ENCODE measurements at places on chromosomes 13 and 19. TPM values are rescaled to one million over a fixed set of nuclear protein-coding genes. Genes with fewer than 3 reads are reported as not detected.
A peak's percentile ranks its signal among the peaks of the same experiment; 100 is the strongest.

DNA sequence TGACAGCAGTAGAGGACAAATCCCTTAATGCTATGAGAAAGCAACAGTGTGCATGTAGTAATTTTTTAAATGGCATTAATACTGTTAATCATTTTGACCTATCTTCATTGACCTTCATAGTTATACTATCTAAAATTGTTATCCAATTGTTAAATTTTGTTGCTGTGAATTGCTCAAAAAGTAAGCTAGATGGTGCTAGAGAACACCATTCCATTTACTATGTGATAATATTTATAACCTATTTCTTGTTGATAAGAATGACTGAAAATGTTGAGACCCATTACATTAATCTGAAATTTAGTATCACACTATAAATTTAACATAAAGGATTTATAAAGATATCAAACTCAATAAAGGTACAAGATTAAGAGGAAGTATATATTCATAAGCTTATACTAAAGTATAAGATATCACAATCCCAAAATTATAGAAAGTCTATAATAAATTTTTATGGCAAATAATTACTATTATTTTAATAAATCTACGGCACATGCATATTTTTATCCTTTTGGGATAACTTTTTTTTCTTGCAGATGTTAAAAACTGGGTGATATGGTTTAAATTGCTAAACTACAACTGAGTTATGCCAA lies 1573.3 kb downstream of the PCDH9 start:
- H3K4me1 ChIP-seq: no peaks in the 10 kb centered on the region
- no peaks in the 10 kb centered on the region for H3K27me3 ChIP-seq
- DNase-seq: no peak
- H3K27ac ChIP-seq: no peak overlapping the region
- H3K36me3 ChIP-seq: no peaks in the 10 kb centered on the region

GRCh38 chr13:111907341-111907880 lies 159.5 kb upstream of the SOX1 start:
- no peaks in the 10 kb centered on the region for H3K36me3 ChIP-seq
- no peak overlapping the region for H3K4me3 ChIP-seq
- DNase-seq: no peak
- H3K27ac ChIP-seq: no peak overlapping the region
- no peaks in the 10 kb centered on the region for H3K4me1 ChIP-seq

GRCh38 chr13:105112561-105112960 lies 1422.9 kb downstream of the EFNB2 start:
- H3K27me3 ChIP-seq: no peaks in the 10 kb centered on the region
- no peaks in the 10 kb centered on the region for H3K36me3 ChIP-seq
- DNase-seq: no peak
- H3K4me3 ChIP-seq: no peak overlapping the region

- no peak for DNase-seq
- H3K4me1 ChIP-seq: peaks cover 6% of the 10 kb centered on the region
- H3K27me3 ChIP-seq: no peaks in the 10 kb centered on the region
- H3K36me3 ChIP-seq: no peaks in the 10 kb centered on the region
Measured at GRCh38 chr13:33992881-33993336, 175.0 kb downstream of the RFC3 start.

- H3K27me3 ChIP-seq: no peaks in the 10 kb centered on the region
- H3K27ac ChIP-seq: no peak overlapping the region
- no peak overlapping the region for H3K4me3 ChIP-seq
- no peak for DNase-seq
- no peaks in the 10 kb centered on the region for H3K4me1 ChIP-seq
Measured at GRCh38 chr13:110960204-110960603, 45.3 kb upstream of the ANKRD10 start.

DNA sequence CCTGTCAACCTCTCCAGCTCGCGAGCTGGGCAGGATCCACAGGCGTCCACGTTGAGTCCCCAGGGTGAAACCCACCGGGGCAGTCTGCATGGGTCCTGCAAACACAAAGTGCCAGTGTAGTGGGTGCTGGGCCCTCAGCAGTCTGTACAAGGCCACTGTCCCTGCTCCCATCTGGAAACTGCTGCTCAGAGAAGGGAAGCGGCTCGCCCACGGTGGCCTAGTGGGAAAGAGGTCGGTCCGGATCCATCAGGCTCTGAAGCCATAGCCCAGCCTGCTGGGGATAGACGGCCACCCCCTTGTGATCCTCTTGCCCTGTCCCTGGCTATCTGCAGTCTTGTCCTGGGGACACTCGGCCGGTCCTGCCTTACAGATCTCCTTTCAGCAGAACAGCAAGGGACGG lies 2.6 kb upstream of the DIRAS1 start:
- H3K36me3 ChIP-seq: no peaks in the 10 kb centered on the region
- DNase-seq: no peak
- H3K4me1 ChIP-seq: peaks cover 25% of the 10 kb centered on the region
- H3K4me3 ChIP-seq: no peak overlapping the region
- H3K27me3 ChIP-seq: peaks cover 91% of the 10 kb centered on the region
- peak overlapping the region; percentile 37 for H3K27ac ChIP-seq

DNA sequence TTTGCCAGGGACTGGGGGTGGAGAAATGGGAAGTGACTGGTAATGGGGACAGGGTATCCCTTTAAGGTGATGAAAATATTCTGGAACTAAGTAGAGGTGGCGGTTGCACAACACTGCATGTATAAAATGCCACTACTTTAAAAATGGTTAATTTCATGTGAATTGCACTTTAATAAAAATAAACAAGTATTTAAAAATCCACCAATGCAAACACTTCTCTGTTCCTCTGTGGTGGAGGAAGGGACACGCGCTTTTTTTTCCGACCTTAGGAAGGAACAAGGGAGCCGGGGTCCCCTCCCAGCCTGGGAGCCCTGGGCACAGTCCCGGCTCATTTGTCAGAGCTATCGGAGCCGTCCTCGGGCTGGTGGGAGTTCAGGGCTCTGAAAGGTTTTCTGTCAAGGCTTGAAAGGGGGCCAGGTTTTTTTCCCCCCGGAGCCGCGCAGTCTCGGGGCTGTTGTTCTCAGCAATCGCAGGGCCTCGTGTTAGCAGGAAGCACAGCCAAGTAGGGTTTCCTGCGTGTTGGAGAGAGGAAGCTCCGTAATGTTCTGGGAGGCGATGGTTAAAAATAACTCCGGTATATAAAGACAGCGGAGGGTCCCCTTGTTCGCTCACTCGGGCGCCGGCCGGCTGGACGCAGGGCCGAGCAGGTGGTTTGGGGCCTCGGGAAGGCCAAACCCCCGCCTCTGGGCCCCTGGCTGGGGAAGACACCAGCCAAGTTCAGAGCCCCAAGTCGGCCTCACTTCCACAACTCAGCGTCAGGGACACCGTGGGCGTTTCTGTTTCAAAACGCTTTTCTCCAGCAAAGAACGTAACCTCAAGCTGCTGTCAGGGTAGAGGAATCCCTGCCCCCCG lies 41.2 kb upstream of the KLF2 start:
- H3K27me3 ChIP-seq: no peaks in the 10 kb centered on the region
- H3K4me3 ChIP-seq: peak overlapping the region; percentile 12
- peaks cover 47% of the 10 kb centered on the region for H3K4me1 ChIP-seq
- peak overlapping the region; percentile 94 for H3K27ac ChIP-seq
- H3K36me3 ChIP-seq: no peaks in the 10 kb centered on the region
- DNase-seq: peak; percentile 41

DNA sequence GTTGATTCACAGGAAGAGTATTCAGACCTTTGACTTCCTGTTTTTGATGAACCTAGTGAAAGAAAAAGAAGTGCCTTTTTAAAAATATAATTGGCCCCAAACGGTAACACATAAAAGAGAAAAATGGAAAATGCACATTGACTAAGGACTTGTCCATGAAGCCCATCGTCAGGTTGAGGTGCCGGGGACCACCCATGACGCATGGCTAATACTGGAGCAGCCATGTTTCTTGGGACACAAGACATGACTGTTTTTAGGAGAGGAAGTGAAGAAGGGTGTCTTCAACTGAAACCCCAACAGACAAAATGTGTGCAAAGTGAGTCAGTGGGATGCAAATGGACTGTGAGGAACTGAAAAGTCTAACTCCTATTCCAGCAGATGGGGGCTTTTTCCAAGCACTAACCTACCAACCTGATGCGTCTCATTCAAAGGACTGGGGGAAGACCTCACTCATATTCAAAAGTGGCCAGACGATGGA lies 459.4 kb downstream of the FOXO1 start:
- H3K4me1 ChIP-seq: peaks cover 14% of the 10 kb centered on the region
- no peaks in the 10 kb centered on the region for H3K27me3 ChIP-seq
- DNase-seq: no peak
- no peak overlapping the region for H3K4me3 ChIP-seq

- peaks cover 6% of the 10 kb centered on the region for H3K4me1 ChIP-seq
- DNase-seq: peak; percentile 85
- peak overlapping the region; percentile 25 for H3K4me3 ChIP-seq
- H3K27me3 ChIP-seq: peaks cover 2% of the 10 kb centered on the region
Measured at GRCh38 chr19:480016-480855, 16.1 kb upstream of the MADCAM1 start.

- no peak overlapping the region for H3K4me3 ChIP-seq
- H3K27me3 ChIP-seq: no peaks in the 10 kb centered on the region
- H3K27ac ChIP-seq: peak overlapping the region; percentile 70
- no peak for DNase-seq
- H3K36me3 ChIP-seq: peaks cover 42% of the 10 kb centered on the region
Measured at GRCh38 chr13:113841353-113841650, 22.6 kb downstream of the GAS6 start.

- no peaks in the 10 kb centered on the region for H3K36me3 ChIP-seq
- H3K4me3 ChIP-seq: no peak overlapping the region
- peaks cover 28% of the 10 kb centered on the region for H3K27me3 ChIP-seq
Measured at GRCh38 chr19:30498707-30499106, 126.5 kb downstream of the ZNF536 start.

GRCh38 chr13:49441846-49442245 lies 2.0 kb downstream of the CAB39L start:
- no peak overlapping the region for H3K4me3 ChIP-seq
- no peaks in the 10 kb centered on the region for H3K36me3 ChIP-seq
- DNase-seq: no peak
- no peak overlapping the region for H3K27ac ChIP-seq

GRCh38 chr19:4060621-4061177 lies 6.0 kb downstream of the ZBTB7A start:
- DNase-seq: peak; percentile 76
- peaks cover 78% of the 10 kb centered on the region for H3K4me1 ChIP-seq
- H3K36me3 ChIP-seq: peaks cover 8% of the 10 kb centered on the region
- peak overlapping the region; percentile 98 for H3K27ac ChIP-seq
- no peaks in the 10 kb centered on the region for H3K27me3 ChIP-seq

DNA sequence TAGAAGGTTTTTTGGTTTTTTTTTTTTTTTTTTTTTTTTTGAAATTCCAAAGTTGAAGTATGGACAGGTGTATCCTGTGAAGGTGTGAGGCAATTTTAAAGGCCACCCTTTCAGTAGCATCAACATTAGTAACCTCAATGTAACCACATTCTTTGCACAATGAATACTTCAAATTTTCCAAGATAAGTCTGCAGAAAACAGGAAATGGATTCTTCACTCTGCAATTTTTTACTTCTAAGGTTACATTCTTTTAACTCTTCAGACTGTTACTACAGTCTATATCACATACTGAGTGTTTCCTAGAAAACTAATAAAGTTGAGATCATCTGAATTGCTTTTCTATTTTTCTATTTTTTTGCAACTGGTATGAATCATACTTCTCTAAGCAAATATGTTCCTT lies 569.0 kb upstream of the GPC6 start:
- H3K36me3 ChIP-seq: no peaks in the 10 kb centered on the region
- H3K27ac ChIP-seq: no peak overlapping the region
- no peaks in the 10 kb centered on the region for H3K27me3 ChIP-seq
- DNase-seq: no peak
- no peak overlapping the region for H3K4me3 ChIP-seq

GRCh38 chr13:91076830-91077229 lies 270.7 kb upstream of the MIR17HG start:
- DNase-seq: no peak
- no peaks in the 10 kb centered on the region for H3K4me1 ChIP-seq
- H3K36me3 ChIP-seq: no peaks in the 10 kb centered on the region
- H3K4me3 ChIP-seq: no peak overlapping the region
- no peaks in the 10 kb centered on the region for H3K27me3 ChIP-seq

DNA sequence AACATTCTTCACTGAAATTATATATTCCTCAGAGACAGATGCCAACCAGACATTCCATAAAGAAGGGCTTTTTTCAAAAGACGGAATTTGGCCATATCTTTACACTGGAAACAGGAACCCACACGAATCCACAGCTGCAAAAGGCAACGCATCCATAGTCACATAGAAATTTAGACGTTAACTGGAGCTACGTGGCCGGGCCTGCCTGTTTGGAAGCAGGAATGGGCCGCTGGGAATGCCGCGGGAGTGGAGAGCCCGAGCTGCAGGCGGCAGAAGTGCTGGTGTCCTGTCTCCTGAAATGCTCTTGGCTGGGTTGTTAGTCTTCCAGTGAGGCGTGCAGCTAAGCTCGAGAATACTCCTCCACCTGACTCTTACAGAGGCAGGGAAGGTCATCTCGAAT lies 122.2 kb downstream of the KL start:
- no peak for DNase-seq
- H3K4me1 ChIP-seq: no peaks in the 10 kb centered on the region
- H3K36me3 ChIP-seq: peaks cover 60% of the 10 kb centered on the region
- no peak overlapping the region for H3K4me3 ChIP-seq
- H3K27me3 ChIP-seq: no peaks in the 10 kb centered on the region

GRCh38 chr19:46369817-46370216 lies 22.9 kb downstream of the PPP5C start:
- H3K4me3 ChIP-seq: no peak overlapping the region
- no peak overlapping the region for H3K27ac ChIP-seq
- no peak for DNase-seq
- H3K4me1 ChIP-seq: peaks cover 24% of the 10 kb centered on the region
- H3K36me3 ChIP-seq: peaks cover 58% of the 10 kb centered on the region

GRCh38 chr19:892243-892893 lies 619 bp downstream of the MED16 start:
- DNase-seq: peak; percentile 69
- peak overlapping the region; percentile 91 for H3K27ac ChIP-seq
- peaks cover 15% of the 10 kb centered on the region for H3K4me1 ChIP-seq
- H3K27me3 ChIP-seq: no peaks in the 10 kb centered on the region

DNA sequence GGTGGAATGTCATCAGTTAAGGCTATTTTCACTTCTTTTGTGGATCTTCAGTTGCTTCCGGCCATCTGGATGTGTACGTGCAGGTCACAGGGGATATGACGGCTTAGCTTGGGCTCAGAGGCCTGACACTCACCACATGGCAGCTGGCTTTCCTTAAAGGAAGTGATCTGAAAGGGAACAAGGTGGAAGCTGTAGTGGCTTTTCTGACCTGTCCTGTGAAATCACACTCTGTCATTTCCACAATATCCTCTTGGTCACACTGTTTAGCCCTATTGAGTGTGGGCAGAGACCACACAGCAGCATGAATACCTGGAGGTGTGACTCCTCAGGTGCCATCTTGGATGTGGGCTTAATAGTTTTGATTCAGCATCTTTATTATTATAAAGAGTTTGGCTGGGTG lies 4.5 kb upstream of the BAX start:
- H3K4me1 ChIP-seq: peaks cover 15% of the 10 kb centered on the region
- H3K27ac ChIP-seq: no peak overlapping the region
- no peaks in the 10 kb centered on the region for H3K27me3 ChIP-seq
- no peaks in the 10 kb centered on the region for H3K36me3 ChIP-seq

- H3K36me3 ChIP-seq: no peaks in the 10 kb centered on the region
- no peak overlapping the region for H3K27ac ChIP-seq
- no peak for DNase-seq
- H3K4me1 ChIP-seq: peaks cover 6% of the 10 kb centered on the region
- H3K4me3 ChIP-seq: no peak overlapping the region
Measured at GRCh38 chr19:11678504-11678903, 60.2 kb downstream of the ZNF823 start.

Gene FUT1
- total RNA-seq: 14.9 TPM

Gene TPTE2
- total RNA-seq: not detected

Gene ELL
- total RNA-seq: 88.7 TPM

Gene TEKTIP1
- total RNA-seq: not detected

Gene RASGRP4
- 0.55 TPM for total RNA-seq

Gene ZNF550
- 2.8 TPM for total RNA-seq

Gene CPT1C
- not detected for total RNA-seq

Gene CYP4F2
- total RNA-seq: not detected

Gene PSG3
- total RNA-seq: not detected

Gene TNNI3
- total RNA-seq: not detected

All from stomach (tissue), 19 donors.